Stomach (tissue), 19 donors: ENCODE measurements at places on chromosomes 1 and 21. TPM values are rescaled to one million over a fixed set of nuclear protein-coding genes. Genes with fewer than 3 reads are reported as not detected.

Gene UBL4B
- polyA plus RNA-seq = not detected

DNA sequence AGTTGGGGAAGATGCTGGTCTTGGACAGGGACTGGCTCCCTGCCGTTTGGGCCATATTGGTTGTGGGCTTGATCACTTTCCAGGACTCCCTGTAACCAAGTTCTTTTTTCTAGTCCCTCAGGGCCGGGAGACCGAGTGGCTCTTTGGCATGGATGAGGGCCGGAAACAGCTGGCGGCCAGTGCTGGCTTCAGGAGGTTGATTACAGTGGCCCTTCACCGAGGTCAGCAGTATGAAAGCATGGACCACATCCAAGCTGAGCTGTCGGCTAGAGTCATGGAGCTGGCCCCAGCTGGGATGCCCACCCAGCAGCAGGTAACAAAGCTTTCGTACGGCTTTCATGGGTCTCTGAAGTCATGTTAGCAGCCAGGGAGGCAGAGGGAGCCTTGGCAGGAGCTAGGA is 4.3 kb downstream of the METTL13 start:
- no peak for DNase-seq

- no peak for DNase-seq
Observed at GRCh38 chr1:63784489-63785390, 10.9 kb downstream of the ROR1 start.

DNA sequence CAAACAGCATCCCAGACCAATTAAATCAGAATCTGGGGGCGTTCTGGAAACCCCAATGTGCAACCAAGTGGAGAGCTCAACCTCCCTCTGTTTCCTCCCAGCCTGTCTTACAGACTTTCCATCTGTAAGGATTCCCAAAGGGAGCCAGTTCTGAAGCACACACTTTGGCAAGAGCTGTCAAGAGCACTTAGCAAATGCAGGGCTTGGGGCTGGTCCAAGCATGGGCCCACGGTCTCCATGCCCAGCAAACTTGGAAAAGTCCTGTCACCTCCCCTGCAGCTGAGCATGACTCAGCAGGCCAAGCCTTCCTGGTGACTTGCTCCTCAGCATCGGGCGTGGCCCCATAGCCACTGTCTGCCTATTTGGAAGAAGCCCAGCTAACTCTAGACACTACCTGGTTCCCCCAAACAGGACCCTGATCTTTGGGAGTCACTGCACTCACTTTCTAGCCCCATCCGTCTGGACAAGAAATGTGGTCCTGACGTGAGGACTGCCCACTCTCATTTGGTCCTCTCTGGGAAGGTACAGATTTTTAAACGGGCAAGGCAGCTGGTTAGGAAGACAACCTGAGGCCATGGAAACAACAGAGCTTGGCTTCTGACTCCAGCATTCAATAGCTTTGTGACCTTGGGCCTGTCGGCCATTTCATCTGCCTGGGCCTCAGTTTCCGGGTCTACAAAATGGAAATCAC is 16.9 kb downstream of the SLC2A1 start:
- peak; percentile 84 for DNase-seq

DNA sequence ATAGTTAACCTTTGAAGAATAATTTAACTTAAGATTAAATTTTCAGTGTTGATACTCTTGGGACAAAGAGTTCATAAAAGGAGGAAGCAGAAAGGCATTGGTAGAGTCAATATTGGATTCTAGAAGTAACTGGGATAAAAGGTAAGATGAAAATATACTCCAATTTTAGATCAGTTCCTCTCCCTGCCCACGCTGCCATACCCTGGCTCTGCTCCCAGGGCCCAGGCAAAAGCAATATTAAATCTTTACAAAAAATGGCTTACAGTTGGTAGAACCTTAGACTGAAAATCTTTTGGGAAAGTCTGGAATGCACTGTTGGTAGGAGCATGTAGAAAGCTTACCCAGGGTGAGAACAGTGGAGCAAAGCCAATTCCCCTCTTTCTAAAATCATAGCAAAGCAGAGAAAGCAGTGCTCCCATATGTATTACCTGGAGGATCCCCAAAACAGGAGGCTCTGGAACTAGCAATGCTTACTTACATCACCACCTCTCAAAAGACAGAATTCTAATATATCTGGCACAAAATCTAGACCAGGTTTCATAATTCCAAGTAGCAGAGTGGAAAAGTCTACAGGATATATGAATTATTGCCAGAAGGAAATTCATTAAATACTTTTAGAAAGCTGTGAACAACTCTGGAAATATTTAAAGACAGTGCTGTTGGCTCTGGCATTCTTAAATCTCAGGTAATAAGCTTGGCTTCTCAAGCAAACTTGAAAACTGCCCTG is 24.5 kb downstream of the KIAA0319L start:
- no peak for DNase-seq

Gene TCHH
- polyA plus RNA-seq = 0.13 TPM

GRCh38 chr1:9766759-9767442 is 56.9 kb downstream of the CLSTN1 start:
- no peak for DNase-seq

DNA sequence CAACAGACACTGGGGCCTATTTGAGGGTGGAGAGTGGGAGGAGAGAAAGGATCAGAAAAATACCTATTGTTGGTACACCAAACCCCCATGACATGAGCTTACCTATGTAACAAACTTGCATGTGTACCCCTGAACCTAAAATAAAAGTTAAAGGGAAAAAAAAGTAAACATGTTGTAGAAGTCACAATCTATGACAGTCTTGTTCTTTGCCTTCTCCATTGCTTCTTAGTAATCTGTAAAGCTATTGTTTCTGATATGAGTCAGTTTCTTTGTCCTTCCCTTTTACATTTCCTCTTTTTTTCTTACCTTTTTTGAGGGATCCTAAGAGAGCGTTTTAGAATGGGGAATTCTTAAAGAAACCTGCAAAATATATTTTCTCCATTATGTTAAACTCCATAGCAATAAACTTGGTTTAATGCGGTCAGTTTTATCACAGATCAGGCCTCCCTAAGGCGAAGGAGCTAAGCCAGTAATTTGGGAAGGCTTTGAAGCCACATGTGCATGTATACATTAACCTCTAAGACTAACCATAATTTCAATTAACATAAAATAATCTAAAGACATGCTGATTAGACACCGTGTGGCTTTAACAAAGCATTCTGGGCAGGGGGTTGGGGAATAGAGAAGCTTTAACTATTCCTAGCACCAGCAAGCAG is 77.8 kb upstream of the C1orf105 start:
- no peak for DNase-seq

Gene KRTAP19-1
- polyA plus RNA-seq = not detected

- no peak for DNase-seq
Observed at GRCh38 chr1:158999316-159000069, 10.2 kb upstream of the IFI16 start.
